ENCODE measurements at places on chromosomes 6 and 20.

DNA sequence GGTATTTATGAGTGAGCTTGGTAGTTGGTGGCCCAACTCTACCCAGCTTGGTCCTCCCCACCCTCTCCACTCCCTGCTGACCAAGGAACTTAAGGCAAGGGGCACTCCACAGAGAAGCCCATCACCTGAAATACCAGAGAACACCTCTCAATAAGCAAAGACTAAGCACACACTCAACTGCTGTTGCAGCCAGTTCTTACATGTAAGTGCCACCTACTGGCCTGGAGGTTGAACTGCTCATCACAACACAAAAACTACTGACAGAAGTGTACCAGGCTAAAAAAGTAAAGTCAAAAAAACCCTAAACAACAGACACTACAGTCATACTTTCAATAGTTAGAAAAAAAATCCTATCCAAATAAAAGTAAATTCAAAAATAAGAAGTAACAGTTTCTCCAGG is 146.2 kb downstream of the FAM83B start:
- no peak for DNase-seq

- no peak for DNase-seq
Measured at GRCh38 chr6:158771399-158772152, 47.6 kb downstream of the EZR start.

DNA sequence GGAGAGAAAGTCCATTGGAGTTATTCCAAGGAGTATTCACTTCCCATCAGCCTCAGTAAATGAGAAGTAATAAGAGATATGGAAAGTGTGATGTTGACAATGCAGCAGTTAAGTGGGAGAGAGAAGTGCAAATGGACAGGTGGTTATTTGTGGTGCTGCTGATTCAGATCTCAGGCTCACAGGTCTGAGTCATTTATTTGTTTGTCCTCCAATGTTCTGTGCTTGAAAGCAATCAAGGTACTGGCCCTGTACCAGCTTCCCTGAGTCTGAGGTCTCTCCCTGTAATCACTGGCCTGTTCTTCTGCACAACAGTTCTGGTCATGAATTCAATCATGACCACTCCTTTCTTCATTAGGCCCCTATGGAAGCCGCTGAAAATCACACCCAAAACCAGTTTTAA is 827.7 kb downstream of the MAFB start:
- no peak for DNase-seq

- no peak for DNase-seq
Measured at GRCh38 chr6:132749111-132749510, 8.6 kb downstream of the VNN2 start.

DNA sequence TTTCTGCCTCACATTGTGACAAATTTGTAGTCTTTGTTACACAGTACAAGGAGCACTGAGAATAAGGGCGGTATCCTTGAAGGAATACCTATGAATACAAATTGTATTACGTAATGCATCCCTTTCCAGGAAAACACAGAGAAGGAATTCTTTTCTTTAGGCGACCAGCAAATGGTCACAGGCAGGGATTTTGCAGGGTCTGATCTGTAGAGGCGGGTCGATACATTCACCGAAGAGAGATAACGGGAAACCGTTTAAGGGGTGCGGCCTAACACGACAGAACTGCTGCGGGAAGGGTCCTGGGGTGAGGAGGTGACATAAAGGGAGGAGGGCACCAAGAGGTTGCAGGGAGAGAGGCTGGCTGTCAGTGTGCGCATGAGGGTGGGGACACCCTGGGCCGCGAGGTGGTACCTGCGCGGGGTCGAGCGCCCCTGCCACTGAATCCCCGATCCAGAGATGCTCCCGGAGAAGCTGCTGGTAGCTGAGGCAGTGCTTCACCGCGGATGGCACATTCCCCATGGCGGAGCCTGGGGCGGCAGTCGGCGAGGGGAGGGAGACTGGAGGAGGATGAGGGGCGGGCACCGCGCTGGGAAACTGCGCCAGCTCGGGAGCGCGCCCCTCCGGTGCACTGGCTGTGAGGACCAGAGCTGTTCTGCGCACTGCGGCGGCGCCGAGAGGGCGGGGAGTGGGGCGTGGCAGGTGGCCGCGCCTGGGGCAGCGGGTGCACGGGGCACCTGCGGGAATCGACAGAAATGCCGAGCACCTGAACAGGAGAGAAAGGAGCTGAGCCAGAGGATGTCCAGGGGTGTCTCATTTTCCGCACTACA is at the start of gene HMGCLL1:
Gene HMGCLL1, minus strand, starts transcription at position 656 of the 827 bp plus-strand sequence. Its CDS starts 137 bp downstream, at position 519.
- no peak for DNase-seq

All from stimulated activated CD8-positive, alpha-beta memory T cell treated with anti-CD3 and anti-CD28 coated beads, Interleukin-7, amount 100 ng/mL, for 24 hours (primary cell).